Activated T-helper 1 cell treated with Interleukin-2 at 50 U/mL for 16 hours (primary cell): ENCODE measurements at places on chromosomes 2 and 18.

- DNase-seq = no peak
Observed at GRCh38 chr2:4597400-4597799, 894.0 kb downstream of the DCDC2C start.

DNA sequence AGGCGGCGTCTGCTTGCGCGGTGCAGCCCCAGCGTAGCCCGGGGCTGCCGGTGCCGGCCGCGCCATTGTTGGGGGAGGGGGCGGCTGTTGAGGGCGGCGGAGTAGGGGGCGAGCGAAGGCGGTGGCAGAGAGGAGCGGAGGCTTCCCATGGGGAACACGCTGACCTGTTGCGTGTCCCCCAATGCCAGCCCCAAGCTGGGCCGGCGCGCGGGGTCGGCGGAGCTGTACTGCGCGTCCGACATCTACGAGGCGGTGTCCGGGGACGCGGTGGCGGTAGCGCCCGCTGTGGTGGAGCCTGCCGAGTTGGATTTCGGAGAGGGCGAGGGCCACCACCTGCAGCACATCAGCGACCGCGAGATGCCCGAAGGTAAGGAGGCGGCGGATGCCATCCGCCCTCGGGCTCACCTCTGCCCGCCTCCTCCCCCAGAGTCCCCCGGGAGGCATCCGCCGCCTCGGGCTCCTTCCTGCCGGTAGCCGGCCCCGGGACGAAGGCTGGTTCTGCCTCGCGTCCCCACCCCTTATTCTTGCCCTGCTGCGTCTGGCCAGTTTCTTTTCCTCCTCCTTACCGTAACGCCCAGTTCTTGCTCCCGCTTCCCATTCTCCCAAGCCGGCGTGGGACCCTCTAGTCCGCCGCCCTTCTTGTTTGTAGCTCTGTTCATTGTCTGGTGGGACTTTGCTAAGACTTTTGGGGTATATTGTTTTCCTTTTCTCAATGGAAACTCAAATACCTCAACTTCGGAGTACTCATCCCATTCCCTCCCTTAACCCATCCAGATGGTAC is 500 bp downstream of the CCNYL1 start:
- peak; percentile 39 for DNase-seq

- DNase-seq = no peak
Observed at GRCh38 chr18:79185648-79186047, 116.5 kb downstream of the ATP9B start.

GRCh38 chr2:120546048-120546864 is 189.4 kb upstream of the GLI2 start:
- DNase-seq = no peak

DNA sequence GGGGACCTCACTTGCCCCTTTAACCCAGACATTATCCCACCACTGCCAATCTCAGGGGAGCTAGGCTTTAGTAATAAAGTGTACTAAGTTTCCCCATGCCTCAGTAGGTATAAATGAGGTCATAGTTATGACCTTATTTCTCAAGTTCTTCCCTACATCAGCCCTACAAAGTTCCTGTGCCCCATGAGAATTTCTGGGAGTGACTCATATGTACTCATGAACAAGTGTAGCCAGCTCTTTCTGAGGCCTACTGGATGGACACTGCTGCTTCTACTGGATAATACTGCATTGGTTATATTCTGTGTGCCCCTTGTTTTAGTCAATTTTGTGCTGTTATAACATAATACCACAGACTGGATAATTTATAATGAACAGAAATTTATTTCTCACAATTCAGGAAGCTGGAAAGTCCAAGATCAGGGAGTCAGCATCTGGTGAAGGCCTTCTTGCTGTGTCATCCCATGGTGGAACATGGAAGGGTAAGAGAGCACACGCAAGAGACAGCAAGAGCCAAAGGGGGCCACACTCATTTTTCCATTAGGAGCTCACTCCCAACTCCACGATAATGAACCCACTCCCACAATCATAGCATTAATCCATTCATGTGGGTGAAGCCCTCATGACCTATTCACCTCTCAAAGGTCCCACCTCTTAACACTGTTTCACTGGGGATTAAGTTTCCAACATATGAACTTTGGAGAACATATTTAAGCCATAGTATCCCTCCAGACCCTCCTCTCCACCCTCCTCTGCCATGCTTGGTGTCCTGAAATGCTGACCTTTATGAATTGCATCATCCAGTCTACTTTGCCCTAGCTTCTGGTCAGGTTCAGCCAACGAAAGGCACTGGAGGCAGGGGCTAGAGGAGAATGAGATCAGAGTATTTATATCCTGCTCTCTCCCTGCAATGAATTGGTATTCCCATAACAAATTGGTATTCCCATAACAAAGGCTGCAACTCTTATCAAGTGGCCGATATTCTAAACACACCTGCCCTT is 25.4 kb upstream of the ST3GAL5 start:
- no peak for DNase-seq

DNA sequence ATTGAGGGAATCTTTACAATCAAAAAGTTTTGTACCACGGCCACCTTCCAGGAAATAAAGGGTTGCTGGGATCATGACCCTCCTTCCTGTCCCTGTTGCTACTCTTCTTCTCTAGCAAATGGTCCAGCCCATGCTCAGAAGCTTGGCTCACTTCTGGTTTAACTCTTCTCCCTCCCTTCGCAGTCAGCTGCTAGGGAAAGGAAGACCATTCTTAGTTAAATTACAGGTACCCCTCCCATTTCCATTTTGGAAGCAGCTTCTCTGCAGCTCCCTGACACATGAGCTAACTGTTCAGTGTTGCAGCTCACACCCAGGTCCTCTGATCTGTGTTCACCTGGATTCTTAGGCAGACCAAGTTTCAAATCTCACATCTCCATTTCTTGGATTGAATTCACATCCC is 100.3 kb downstream of the DOCK10 start:
- DNase-seq = no peak

DNA sequence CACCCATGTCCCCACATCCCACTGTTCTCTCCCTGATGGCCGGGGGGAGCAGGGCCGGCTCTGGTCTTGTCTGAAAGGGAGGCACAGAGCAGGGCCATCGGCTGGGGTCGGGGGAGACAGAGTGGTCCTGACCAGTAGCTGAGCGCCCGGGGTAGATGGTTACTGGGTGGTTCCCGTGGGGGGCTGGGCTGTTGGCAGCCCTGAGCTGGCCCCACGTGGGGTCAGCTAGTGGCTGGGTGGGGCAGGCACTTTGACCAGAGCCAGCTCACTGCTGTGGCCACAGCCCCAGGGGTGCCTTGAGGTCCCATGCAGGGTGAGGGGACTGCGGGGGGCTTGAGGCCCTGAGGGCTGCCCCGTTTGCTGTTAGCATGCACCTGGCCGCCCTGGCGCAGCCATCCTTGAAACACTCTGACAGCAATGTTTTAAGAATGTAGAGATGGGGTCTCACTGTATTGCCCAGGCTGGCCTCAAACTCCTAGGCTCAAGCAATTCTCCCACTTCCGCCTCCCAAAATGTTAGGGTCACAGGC is 12.3 kb upstream of the NEU4 start:
- no peak for DNase-seq

- DNase-seq = no peak
Observed at GRCh38 chr2:201955231-201955630, 78.4 kb upstream of the FZD7 start.

DNA sequence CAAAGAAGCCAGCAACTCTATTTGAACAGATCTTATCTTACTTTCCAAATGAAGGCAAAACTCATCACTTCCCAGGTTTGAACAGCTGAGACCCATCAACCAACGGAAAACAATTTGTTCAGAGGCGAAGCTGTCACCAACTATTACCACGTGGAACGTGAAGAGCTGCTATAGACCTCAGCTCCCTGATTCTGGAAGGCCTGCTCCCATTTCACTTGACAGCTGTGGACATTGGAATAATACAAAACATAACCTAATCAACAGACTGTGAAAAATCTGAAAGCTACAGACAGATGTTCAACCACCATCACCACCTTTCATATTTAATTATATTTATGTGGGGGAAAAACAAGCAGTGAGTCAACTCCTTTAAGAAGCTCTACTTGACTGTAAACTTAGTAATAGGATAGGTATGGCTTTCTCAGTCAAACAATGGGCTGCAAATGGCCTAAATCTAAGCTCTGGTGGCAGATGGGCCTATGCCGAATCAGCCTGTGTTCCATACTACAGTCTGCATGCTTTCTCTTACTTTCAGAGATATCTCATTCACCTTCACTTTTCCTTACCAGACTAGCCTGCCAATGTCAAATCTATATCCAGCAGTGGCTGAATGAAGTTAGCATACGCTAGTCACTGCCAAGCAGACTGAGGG is 896.4 kb downstream of the TDRD15 start:
- DNase-seq = no peak

DNA sequence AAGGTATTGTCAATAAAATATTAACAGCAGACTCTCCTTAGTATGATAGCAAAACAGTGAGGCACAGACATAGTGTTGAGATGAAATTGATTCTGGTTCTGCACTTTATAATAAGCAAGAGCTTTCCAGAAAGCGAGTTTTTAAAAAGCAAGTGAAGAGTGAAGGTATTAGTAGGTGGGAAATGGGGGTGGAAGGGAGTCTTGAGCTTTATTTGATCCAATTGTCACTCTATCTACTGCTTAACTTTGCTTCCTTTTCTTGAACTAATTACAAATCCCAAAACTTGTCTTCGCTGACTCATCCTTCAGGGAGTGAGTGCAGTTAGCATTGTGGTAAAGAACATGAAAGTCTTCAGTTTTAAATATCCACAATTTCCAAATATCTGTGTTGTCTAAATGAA is 120.6 kb upstream of the BOD1L2 start:
- DNase-seq = no peak

- DNase-seq = no peak
Observed at GRCh38 chr18:45270289-45270771, 344.9 kb upstream of the SLC14A2 start.

- no peak for DNase-seq
Observed at GRCh38 chr2:226447338-226448300, 352.0 kb downstream of the IRS1 start.

DNA sequence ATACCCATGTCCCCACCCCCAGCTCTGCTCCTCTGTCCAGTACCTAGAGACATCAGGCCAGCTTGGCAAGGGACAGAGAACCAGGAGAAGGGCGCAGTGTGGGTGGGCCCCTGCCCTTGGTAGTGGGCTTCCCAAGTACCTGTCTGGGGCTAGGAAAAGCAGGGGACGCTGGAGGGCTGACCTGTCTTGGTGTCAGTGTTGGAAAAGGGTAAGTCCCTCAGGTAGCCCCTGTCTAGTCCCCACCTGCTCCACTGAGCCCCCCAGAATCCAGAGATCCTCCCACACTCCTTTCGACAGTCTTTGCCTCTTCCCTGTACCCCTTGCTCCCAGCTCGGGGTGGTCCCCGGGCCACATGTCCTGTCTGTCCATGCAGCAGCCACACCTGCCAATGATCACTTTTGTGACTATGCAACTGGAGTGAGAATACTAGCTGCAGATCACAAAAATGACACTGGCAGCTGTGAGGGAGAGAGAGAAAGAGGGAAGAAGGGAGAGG is 14.6 kb downstream of the DNAJB2 start:
- DNase-seq = no peak

DNA sequence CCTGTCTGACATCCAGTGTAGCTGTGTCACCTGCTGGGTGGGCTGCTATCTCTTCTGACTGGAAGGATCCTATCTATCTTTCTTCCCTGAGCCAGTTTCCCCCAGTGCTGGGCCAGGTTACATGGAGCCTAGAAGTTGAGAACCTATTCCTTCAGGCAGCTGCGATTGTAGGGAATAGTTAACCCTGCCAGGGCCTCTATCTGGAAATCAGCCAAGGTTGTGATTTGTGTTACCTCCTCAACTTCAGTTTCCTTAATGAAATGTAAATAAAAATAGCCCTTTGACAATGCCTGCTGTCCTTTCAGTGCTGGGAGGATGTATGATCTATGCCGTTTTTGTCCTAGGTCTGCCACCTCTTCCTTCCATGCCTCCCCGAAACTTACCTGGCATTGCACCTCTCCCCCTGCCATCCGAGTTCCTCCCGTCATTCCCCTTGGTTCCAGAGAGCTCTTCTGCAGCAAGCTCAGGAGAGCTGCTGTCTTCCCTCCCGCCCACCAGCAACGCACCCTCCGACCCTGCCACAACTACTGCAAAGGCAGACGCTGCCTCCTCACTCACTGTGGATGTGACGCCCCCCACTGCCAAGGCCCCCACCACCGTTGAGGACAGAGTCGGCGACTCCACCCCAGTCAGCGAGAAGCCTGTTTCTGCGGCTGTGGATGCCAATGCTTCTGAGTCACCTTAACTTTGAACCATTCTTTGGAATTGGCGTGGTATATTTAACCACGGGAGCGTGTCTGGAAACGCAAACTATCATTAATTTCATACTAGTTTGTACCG is 36.6 kb downstream of the GORASP2 start:
- DNase-seq = no peak

DNA sequence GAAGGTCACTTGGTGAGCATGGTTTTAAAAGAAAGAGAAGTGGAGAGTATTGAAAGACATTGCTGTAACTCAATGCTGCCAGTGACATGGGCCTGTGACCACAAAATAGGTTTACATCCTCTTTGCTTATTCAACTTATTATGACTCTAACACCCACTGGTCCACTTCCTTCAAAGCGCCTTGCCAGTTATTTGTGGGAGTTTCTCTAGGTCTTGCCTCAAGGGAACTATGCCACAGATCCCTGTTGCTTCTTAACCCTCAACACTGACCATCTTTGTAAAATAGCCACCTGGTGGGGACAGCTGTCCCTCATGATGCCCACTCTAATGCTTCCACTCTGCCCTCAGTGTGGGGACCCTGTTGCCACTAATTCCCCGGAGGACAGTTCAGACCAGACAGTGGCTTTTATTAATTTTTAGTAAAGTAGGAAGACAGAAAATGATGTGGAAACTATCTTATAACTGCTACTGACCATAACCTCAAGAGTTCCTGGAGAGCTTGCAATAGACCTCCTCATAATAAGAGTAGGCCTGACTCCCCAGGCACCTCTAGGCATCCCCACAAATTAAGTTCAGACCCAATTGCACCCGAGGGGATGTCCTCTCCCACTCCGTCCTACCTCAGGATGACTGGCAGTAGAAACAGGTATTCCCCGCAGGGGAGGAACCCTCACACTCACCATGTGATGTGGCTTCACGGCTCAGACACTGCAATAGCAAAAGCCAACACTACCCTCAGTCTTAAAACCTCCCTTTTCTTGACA is 31.3 kb upstream of the SLC25A52 start:
- DNase-seq = no peak
